T1000 (cell line): ENCODE measurements at places on chromosomes 12 and 14.

DNA sequence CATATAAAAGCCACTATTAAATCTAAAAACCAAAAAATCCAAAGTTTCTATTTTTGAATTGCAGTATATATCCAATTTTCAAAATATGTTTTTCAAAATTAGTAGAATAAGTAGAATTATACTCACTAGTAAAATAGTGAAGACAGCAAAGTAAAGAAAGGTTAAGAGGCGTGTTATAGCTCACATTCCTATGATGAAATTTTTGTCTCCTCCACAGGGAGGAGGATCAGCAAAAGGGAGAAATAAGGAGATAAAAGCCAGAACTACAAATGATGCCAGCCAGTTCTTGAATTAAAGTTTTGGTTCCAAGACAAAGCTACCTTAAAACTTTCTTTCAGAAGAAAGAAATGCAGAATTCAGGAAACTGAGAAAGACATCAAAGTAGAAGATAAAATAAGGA lies 50.0 kb downstream of the C2CD5 start:
- DNase-seq = no peak

- DNase-seq = peak; percentile 45
Observed at GRCh38 chr14:69151458-69152180, 1.3 kb downstream of the DCAF5 start.

GRCh38 chr12:31589598-31589903 lies 1.4 kb downstream of the DENND5B start:
- no peak for DNase-seq

DNA sequence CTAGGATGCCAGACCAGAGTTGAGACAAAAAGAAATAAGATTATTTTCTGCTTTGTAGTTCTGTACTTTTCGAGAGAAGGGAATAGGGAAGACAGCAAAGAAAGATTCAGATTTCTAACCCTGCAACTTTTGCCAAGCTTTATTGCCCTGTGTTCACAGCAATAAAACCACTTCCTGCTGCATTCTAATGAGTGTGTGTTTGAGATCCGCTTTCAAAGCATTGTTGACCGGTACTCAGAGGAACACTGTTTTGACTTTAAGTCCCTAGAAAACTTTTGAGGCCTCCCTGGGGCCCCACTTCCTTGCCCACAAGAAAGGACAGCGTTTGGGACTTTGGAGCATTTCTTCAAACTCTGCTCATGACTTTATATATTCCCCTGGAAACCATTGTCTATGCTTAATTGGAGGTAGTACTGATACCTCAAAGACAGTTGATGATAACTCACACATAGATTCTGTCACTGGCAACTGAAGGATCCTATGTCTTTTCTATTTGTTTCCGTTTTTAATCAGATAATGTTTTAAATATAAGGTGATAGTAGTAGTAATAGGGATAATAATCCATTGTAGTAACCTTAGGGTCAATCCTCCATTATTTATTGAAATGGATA lies 1.3 kb downstream of the RNASE6 start:
- no peak for DNase-seq

- no peak for DNase-seq
Observed at GRCh38 chr14:83714151-83714550, 1815.8 kb upstream of the FLRT2 start.

- no peak for DNase-seq
Observed at GRCh38 chr12:49969027-49969426, 3.7 kb upstream of the AQP6 start.

- no peak for DNase-seq
Observed at GRCh38 chr12:53591301-53592206, 34.6 kb downstream of the ATF7 start.

DNA sequence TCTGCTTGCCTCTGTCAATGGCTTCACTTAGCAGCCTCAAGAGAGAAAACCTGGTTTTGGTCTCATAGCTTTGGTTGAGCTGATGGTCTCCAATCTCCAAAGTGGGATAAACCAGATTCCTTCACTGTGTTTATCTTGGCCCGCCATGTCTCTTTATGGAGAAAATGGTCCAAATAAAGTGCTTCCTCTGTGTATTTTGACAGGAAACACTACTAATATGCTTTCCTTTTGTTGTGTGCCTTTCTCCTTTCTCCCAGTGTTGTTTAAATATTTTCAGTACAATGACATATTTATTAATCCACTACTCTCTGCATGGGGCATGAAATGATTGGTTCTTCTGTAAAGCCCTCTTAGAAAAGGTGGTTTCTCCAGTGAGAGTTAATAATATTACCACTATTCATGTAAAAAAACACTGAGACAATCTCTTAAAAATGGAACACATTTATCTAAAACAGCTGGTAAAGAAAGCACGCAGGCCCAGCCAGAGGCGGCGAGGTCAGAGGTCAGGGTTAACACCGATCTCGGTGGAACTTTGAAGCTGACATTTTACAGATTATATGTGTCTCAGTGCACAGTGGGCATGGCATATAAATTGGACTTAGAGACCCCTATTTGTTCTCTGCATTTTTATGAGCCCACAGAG lies 24.2 kb downstream of the TMEM30B start:
- no peak for DNase-seq

DNA sequence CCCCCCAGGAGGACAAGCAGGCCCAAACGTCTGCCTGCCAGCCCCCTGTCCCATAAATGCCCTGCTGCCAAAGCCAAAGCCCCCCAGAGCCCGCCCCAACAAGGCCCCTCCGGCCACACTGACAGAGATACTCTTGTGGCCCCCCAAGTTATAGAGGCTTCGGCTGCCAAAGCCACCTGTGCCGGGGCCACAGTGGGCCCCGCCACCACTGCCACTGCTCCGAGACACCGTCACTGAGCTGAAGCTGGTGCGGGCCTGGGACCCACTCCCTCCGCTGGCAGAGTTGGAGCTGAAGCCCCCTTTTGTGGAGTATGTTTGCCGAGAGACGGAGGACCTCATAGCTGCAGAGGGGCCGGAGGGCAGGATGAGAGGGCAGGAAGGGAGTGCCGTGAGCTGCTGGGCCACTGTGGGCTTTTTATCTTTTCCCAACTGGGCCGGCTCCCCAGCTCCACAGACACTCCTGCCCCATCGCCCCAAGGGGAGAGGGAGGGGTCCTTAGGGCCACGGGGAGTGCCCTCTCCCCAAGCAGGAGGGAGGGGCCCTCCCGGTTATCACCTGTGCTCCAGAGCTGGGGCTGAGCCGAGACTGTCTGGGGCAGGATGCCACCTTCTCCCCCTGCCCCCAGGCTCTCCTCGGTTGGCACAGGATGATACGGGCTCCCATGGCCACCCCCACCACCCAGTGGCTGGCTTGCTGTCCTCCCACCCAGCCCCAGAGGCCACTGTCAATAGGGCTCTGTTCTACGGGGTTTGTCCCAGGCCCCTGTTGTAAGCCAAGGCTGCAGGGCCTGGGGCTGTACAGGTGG lies at the start of gene KRT79:
Gene KRT79, minus strand, starts transcription at position 390 of the 805 bp plus-strand sequence. Its CDS starts 51 bp downstream, at position 339.
- DNase-seq = no peak

DNA sequence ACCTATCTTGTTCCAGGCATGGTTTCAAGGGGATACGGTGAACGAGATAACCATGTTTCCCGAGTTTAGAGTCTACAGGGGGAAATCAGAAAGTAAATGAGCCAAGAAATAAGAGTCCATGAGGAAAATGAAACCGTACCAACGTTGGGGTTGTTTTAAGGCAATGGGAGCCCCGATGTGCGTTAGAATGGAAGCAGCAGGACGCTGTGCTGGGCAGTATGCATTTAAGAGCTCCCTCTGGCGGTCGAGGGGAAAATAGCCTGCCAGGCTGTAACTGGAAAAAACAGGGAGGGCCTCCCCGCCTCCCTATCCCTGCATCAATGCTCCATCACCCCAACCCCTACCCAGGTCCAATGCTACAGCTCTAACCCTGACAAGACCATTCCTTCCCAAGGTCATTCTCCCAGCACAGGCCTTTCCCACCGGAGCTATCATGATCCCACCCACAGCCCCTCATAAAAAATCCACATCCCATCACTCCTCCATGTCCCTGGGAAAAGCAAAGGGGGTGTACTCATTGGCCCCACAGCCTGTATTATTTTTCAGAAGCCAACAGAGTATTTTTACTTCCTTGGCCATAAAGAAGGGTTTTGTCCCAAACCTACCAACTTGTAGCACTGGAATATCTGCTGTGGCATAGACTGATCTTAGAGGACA lies 226.3 kb upstream of the NOS1 start:
- no peak for DNase-seq

- no peak for DNase-seq
Observed at GRCh38 chr14:35949920-35950513, 123.9 kb downstream of the BRMS1L start.

- no peak for DNase-seq
Observed at GRCh38 chr12:13288937-13289652, 92.6 kb downstream of the EMP1 start.

- no peak for DNase-seq
Observed at GRCh38 chr14:31449971-31450610, 7.2 kb downstream of the DTD2 start.

DNA sequence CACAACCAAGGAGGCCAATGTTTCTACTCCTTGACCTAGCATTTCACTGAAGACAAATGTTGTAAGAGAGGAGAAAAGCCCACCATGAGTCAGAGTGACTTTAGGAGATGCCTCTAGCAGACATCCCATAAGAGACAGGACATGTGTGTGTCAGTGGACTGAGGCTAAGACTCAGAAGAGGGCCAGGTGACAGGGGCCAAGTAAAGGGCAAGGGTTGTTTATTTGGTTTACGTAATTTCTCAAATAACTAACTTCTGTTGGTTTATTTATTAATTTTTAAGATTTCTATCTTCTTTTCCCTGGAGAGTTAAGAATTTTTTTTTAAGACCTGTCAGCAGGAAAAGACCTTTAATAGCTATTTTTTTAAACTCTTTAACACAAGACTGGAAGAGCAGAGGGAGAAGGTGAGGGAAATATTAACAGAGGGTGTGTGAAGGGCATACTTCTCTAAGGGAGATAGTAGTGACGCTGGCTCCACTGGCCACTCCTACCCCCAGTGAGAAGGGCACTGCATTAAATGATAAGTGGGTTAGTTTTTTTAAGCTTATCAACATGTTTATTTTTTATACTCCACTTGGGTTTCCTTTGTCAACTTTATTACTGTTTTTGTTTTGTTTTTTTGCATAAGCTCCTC lies 3.4 kb downstream of the PNP start:
- no peak for DNase-seq

DNA sequence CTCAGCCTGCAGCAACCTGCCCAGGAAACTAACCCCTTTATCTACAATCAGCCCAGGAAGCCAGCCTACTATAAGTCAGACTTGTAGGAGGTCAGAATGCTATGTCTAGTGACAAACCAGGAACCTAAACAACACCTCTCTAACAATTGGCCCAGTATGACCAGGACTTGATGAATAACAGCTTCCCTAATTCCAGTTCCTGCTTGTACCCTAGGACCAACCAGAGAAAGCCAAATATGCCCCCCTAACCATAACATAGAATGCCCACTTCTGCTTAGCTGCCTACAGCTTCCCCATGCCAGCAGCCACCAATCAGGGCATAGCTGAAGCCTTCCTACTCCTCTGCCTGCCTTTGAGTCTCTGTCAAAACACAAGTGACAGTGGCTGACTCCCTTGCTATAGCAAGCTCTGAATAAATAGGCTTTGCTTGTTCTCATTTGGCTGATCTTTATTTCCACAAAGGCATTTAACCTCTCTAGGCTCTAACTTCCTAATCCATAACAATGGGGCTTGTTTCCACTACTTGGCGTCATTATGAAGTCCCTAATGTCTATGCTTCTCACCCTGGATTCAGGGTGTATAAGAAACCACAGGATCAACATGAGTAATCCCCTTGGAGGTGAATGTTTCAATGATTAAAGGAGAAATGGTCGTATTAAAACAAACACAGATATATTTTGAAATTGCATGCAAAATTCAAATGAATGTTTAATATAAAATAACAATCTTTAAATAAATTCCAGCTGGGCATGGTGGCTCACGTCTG lies 220.2 kb downstream of the ANO6 start:
- DNase-seq = no peak

DNA sequence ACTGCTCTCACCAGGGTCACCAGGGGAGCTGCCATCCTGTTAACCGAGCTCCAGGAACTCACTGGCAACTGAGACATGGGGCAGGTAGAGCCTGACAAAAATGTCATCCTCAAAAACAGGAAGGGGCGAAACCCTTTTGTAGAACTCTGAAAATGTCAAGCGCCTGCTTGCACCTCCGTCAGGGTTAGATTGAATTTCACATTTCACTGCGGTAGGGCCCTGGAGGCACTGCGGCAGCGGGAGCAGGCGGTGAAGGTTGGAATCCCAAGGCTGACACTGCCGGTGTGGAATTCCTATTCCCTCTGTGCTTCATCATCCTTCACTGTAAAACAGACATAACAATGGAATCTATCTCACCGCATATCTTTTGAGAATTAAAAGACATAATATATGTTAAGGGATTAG lies 142.8 kb upstream of the TMCC3 start:
- no peak for DNase-seq
